ENCODE measurements at places on chromosomes 11 and 22. TPM values are rescaled to one million over a fixed set of nuclear protein-coding genes. Genes with fewer than 3 reads are reported as not detected.

DNA sequence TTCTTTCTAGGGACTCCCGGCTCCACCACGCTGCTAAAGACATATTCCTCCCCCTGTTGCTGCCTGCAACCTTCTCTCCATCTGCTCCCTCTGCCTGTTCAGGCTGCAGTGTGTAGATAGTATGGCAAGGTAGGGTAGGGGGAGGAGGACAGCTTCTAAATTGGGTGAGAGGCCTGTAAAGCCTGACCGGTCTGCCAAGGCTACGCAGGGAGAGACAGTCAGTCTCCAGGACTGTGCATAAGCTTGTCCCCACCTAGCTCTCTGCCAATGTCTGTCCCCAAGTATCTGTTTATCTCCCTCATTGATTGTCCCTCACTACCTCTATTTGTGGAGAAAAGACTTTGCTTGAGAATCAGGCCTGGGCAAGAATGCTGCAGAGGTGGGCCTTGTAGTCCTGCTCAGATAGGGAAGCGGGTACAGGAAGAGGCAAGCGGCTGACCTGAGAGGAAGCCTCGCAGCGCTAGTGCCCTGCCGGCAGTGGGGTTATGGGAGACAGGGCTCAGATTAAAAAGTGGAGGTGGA lies 871 bp upstream of the SEZ6L start:
- DNase-seq: no peak

DNA sequence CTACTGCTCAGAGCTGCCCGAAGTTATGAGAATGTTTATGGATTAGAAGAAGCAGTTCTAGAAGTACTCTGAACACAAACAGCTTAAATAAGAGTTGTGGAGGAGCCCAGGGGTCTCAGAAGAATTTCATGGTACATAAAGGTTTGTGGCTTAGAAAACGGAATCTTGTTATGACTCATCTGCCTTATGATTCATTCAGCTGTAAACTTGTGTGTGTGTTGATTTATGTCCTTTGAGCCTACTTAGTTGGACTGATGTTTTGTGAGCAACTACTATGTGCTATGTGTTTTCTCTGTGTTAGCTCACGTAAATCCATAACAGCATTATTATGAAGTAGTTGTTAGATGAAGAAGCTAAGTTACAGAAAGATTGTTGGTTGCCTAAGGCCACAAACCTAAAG lies 203.7 kb downstream of the PGR start:
- no peak for DNase-seq

DNA sequence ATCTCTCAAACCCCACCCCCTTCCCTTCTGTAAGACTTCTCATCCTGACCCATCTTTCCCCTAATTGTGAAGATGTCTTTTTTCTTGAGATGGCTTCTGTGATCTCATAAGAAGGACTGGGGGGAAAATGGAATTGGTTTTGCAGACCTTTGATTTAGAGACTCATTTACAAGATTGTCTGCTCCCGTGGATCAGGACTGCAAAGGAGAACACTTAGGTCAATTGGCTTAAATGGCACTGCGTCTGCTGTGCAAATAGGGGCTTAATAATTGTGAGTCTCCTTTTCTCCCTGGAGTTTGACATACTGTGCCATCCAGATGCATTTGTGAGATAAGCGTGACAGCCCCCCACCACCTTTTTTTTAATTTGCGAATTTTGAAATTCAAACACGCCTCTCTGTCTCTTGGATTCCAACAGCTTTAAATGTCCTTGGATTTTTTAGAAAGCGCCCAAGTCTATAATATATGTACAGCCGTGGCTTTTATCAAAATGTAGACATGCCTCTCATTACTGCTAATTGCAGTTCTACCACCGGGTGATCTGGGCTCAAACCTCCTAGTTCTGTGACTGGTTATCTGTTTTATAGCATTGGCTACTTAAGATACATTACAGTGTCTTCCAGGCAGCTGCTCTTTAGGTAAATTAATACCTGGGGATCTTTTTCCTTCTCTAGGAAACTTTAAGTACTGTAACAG lies 150.0 kb downstream of the DBX1 start:
- DNase-seq: no peak

DNA sequence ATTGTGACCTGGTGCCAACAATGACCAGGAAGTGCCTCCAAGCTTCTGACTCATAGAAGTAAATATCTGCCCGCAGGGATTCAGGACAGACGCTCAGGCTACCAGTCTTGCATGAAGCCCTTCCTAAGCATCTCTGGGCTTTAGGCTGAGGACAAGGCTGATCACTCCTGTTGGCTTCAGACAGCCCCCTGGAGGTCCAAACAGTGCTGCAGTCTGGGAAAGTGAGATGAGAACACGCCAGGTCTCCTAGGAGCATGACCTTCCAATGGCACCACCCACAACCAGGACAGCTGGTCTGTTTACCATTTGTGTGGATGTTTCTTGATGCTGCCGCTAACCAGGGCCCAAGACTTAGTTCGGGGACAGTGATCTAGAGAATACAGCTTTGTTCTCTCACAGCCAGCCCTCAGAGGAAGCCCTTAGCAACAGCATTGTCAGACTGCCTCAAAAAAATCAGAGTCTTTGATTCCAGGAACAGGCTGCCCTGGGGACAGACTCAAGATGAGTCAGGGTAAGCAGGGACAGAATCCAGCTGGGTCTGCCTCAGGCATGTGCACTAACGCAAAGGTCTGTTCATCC lies 111.2 kb downstream of the ZNF280B start:
- no peak for DNase-seq

- DNase-seq: no peak
Measured at GRCh38 chr11:11349870-11350337, 3.1 kb downstream of the CSNK2A3 start.

DNA sequence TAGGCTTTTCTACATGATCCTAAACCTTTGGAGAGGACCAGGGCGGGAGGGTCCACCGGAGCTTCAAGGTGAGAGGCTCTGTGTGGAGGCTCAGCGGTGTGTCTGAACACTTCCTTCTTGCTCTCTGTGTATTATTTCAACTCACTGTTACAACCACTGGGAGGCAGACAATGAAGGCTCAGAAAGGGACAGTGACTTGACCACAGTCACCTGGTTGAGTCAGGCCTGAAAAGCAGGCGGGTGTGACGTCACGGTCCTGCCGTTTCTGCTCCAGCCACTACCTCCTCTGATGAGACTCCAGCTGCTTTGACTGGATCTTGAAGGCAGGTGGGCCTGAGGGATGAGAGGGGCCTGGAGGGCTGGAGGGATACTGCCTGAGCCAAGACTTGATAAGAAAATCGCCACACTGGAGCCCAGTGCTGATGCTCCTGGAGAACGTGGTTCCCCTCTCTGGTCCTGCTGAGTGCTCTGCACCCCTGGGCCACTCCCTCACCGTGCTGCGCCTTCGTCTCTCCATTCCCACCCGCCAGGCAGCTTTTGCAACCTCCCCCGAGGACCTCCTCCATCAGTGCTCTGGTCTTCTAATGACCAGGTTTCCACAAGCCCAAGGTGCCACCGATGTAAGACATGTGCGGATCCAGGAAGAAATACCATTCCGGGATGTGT lies 27.9 kb downstream of the KCNC1 start:
- no peak for DNase-seq

GRCh38 chr11:48261600-48261999 lies 2.1 kb upstream of the OR4X1 start:
- DNase-seq: no peak

- DNase-seq: no peak
Measured at GRCh38 chr11:117859488-117860112, 16.9 kb downstream of the FXYD6 start.

DNA sequence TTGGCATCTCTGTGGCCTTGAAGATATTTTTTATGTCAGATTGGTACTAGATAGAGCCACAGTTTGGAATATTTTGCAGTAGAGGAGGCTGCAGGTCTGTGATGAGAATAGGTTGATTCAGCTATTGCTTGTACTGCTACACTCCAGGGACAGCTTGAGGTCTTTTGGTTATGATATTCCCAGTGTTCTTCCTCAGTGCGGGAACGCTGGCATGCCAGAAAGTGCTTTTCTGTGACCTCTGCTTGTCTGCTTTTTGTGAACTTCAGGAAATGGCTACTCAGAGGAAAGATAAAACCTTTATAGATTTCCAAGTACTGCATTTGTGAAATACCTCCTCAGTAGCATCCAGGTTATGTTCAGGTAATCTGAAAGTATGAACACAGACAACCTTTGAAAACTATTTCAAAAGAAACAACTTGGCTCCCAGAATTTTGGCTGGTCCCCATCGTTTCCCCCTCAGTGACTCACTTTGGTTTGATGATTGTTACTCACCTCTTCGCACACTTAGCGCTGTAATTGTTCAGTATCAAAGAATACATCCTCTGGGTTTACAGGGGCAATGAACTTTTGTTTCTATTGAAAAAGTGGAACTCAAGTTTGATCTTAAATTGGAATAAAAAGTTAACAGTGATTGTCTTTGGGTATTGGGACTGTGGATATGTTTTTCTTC lies 191.4 kb downstream of the HIPK3 start:
- DNase-seq: no peak

- no peak for DNase-seq
Measured at GRCh38 chr22:42635531-42635930, 4.9 kb downstream of the ATP5MGL start.

GRCh38 chr11:115087791-115088190 lies 409.5 kb downstream of the NXPE2 start:
- DNase-seq: no peak

DNA sequence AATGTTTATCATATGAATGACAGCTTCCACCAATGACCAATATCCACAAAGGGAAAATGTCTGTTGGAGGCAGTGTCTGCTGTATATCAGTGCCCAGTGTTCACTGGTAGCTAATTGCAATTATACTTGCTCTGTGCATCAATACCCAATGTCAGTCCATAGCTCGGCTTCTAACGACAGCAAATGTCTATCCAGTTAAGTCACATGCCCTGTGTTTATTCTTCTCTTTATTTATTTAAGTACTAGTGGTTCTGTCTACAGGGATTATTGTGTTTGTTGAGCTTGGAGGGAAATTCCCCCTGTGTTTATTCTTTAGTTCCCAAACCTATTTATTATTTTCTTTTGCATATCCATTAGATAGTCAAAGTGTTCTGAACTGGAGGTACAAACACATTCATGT lies 18.6 kb downstream of the TSKU start:
- DNase-seq: no peak

- no peak for DNase-seq
Measured at GRCh38 chr22:42310291-42311015, 40.0 kb upstream of the TCF20 start.

DNA sequence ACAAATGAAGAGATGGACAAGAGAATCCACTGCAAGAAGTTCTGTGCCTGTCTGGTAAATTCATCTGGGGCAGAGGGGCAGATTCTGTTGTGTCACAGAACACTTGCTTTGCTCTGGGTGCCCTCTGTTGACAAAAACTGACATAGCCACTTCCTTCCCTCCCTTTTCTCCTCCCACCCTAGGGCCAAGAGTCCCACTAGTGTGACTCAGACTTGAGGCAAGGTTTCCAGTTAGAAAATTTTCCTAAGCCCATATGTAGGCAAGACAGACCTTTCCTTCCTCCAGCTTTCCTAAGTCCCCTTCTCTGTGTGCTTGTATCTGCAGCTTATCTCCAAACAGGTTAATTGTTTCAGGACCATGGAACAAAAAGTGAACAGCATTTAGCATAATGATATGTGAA lies 106.8 kb downstream of the RBFOX2 start:
- DNase-seq: no peak

DNA sequence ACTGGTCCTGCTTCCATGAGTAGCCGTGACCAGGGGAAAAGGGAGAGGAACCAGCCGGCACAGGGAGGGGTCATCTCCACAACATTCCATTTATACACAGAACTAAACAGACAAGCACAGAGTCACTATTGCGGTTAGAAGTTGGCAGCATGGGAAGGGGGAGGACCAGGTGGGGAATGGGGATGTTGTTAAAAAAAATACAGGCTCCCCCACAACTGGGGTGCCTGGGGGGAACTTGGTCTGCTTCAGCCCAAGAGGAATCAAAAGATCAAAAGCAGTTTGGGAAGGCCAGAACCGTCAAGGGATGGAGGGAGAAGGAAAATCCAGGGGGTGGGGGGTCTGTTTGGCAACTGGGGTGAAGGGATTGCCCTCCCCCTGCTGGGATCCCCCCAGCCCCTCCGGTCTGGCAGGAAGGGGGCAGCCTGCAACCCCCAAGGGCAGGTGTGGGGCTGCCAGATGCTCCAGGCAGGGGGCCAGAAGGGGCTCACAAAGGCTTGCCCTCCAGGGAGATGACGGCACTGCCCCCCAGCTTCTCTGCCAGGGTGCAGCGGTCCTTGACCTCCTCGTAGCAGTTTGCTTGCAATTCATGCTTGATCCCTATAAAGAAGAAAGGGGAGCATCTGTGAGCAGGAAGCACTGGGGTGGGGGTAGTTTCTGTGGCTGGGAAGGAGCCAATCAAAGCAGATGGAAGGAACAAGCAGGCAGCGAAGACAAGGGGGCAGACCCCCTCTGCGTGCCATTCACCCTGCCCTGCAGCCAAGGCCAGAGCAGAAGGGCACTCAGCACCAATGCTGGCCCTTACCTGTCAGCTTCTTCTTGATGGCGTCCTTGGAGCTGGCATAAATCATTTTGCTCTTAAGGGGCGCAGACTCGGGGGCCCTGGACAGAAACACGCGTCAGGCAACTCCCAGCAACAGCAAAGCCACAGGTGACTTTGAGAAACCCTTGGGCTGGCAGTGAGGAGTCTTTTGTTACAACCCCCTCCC lies 2.8 kb downstream of the CFL1 start:
- no peak for DNase-seq

GRCh38 chr11:26947904-26948639 lies 45.8 kb upstream of the FIBIN start:
- no peak for DNase-seq

DNA sequence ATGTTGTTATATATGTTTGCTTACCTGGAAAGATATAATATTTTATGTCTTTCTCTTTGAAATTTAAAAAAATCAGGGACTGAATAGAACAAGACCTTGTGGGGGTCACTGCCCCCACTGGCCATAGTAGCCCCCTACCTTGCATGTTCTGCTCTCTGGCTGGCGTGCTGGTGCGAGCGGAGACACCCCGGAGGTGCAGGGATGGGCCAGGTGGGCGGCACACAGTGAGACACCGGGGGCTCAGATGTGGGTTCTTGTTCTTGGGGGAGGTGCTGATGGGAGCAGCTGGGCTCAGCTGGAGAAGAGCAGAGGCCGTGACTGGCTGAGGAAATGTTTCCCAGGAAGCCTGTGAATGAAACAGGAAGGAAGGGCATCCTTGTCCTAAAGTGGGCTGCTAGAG lies 20.2 kb downstream of the GAB4 start:
- DNase-seq: no peak

- DNase-seq: no peak
Measured at GRCh38 chr11:134479206-134480135, 67.4 kb upstream of the B3GAT1 start.

GRCh38 chr11:103601225-103601846 lies 435.1 kb upstream of the DDI1 start:
- peak; percentile 31 for DNase-seq

Gene ADM2
- not detected for total RNA-seq

Gene ELF5
- total RNA-seq: not detected

Gene CRYBB2
- not detected for total RNA-seq

Gene SLC15A3
- 3.3 TPM for total RNA-seq

Gene IL17REL
- total RNA-seq: under 0.01 TPM

Gene MLC1
- total RNA-seq: 17.9 TPM

Gene C2CD2L
- 11.4 TPM for total RNA-seq

Gene MUC6
- not detected for total RNA-seq

Gene HTR3A
- 1.2 TPM for total RNA-seq

Gene MUC5AC
- not detected for total RNA-seq

Gene PRG3
- not detected for total RNA-seq

Gene TMEM45B
- total RNA-seq: 0.41 TPM

Data from frontal cortex (tissue), 4 donors.